MCF 10A (cell line): ENCODE measurements at places on chromosomes 4 and X.

- DNase-seq, result no peak
Measured at GRCh38 chr4:173073939-173074500, 94.6 kb upstream of the GALNT7 start.

GRCh38 chrX:101208152-101208905 is 11.3 kb upstream of the DRP2 start:
- no peak for DNase-seq

- no peak for DNase-seq
Measured at GRCh38 chrX:12480956-12481355, 310.3 kb upstream of the PRPS2 start.

- DNase-seq, result no peak
Measured at GRCh38 chrX:50180073-50180940, 20.5 kb downstream of the AKAP4 start.

GRCh38 chrX:118177708-118178107 is 61.1 kb upstream of the KLHL13 start:
- no peak for DNase-seq

GRCh38 chrX:107629540-107629909 is 1.2 kb downstream of the PRPS1 start:
- DNase-seq, result peak; percentile 29

GRCh38 chr4:95213366-95213765 is 335.4 kb downstream of the UNC5C start:
- no peak for DNase-seq

- DNase-seq, result no peak
Measured at GRCh38 chr4:104815665-104816064, 321.0 kb upstream of the CXXC4 start.

GRCh38 chrX:30865015-30865414 is 24.0 kb downstream of the TAB3 start:
- peak; percentile 70 for DNase-seq

DNA sequence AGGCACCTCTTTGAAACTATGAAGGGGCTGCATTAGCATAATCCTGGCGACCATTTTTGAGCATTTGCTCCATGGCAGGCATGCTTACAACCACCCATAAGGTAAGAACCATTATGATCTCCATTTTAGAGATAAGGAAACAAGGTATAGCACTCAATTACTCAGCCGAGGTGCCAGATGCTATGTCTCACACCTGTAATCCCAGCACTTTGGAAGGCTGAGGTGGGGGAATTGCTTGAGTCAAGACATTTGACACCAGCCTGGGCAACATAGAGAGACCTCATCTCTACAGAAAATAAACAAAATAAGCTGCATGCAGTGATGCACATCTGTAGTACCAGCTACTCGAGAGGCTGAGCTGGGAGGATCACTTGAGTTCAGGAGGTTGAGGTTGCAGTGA is 43.6 kb downstream of the TIGD4 start:
- no peak for DNase-seq

DNA sequence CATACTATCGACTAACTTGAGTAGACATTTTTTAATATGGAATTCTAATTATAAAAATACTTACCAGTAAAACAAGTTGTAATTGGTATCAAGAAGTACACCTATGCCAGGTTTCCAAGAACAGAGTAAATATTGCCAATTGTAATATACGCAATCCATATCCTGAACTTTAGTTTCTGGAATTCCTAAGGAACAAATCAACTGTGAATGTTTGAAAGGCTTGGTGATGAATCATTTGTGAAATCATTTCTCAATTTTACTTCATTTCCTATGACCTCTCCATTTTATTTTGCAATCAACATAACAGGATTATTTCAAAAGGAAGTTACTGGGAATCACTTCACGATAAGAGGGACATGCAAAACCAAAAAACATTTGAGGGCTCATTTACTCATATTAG is 3.7 kb downstream of the IL13RA2 start:
- peak; percentile 46 for DNase-seq

GRCh38 chr4:158871335-158871724 is 102.5 kb downstream of the FNIP2 start:
- no peak for DNase-seq

GRCh38 chr4:185846505-185847150 is 34.6 kb upstream of the SORBS2 start:
- DNase-seq, result peak; percentile 19

- DNase-seq, result no peak
Measured at GRCh38 chr4:106615410-106615945, 246.9 kb upstream of the GIMD1 start.

GRCh38 chrX:48890296-48890925 is 7.2 kb downstream of the TIMM17B start:
- DNase-seq, result no peak

GRCh38 chr4:164779080-164779479 is 25.1 kb downstream of the SMIM31 start:
- no peak for DNase-seq

- DNase-seq, result peak; percentile 41
Measured at GRCh38 chrX:12304261-12304660, 166.0 kb downstream of the FRMPD4 start.

- no peak for DNase-seq
Measured at GRCh38 chrX:115598556-115598955, 37.6 kb downstream of the PLS3 start.

- DNase-seq, result peak; percentile 19
Measured at GRCh38 chr4:102537269-102537668, 36.1 kb downstream of the NFKB1 start.

DNA sequence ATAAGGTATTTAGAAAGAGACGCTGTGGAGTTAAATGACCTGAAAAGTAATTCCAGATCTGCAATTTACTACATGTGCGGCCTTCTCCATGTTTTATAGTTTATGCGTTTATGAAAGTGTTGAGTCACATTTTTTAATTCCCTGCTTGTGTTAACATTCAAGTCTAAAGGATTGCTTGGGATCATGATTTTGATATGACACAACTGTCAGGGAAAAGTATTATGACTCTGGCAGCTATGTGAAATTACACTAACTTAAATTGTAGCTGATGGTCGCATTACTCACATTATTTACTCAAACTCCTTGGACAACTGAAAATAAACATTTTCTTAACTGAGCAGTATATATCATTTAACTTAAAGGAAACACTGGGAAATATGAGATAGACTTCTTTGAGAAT is 14.3 kb upstream of the GABRB1 start:
- DNase-seq, result no peak

DNA sequence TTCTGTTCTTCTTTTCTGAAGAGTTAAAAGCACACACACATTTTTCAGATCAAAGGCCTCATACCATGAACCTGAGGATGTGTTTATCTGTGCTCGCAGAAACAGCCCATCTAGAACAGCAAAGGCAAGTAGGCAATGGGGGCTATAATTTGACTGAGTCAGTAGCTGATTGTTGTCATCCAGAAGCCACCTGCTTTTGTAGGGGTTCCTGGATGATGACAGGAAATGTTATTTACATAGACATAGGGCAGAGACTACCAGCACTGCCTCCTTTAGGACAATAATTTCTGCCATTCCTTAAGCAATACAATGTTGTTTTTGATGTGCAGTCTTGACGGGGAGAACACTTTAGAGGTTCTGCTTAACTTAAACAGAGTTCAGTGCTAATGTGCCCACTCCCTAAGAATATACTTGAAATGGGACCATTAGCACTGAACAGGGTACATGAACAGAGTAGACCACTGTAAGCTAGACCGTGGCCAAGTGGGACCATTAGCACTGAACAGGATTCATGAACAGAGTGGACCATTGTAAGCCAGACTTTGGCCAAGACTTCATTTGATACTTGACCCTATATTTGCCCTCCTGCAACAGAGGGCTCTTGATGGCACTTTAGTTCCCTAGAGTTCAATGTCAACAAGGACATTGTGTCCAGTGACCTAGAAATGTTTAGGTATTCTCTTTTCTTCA is 42.8 kb upstream of the CCSER1 start:
- DNase-seq, result no peak

- no peak for DNase-seq
Measured at GRCh38 chrX:53357799-53358530, 64.5 kb downstream of the SMC1A start.

DNA sequence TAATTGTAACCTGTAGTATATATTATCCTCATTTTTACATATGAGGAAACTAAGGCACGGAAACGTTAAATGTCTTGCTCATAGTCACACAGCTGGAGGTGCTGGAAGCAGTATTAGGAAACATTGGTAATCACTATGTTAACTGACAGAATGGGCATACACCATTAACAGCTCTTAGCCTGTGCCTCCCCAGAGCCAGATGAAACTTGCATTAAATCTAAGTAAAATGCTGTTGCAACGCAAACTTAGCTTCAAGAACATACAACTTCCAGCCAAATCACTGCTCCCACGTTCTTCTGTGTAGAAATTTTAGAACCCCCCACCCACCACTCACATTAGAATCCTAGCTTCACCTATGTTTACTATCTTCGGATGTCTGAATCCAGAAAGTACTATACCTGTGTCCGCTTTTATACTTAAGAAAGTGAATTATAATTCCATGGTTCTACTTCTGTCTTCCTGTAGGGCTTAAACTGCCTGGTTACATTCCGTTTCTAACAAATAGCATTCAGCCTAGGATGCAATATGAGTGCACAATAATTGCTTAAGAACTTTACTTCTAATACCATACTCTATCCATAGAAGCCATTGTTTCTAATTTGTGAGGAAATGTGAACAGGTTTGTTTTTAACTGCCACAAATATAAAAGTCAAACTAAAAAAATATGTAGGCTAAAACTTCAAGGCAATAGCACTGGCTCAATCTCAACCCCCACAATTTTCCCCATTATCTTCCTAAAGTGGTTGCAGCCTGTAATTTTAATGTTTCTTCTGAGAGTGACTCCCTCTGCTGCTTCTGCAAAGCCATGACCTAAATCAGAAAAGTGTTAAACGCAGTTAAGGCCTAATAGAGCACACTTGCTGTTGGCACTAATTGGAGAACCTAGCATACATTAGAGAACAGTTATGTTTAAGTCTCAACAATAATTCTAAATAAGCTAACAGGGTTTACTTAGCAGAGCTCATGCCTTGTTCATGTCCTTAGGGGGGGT is 4.4 kb downstream of the UNC5C start:
- no peak for DNase-seq

DNA sequence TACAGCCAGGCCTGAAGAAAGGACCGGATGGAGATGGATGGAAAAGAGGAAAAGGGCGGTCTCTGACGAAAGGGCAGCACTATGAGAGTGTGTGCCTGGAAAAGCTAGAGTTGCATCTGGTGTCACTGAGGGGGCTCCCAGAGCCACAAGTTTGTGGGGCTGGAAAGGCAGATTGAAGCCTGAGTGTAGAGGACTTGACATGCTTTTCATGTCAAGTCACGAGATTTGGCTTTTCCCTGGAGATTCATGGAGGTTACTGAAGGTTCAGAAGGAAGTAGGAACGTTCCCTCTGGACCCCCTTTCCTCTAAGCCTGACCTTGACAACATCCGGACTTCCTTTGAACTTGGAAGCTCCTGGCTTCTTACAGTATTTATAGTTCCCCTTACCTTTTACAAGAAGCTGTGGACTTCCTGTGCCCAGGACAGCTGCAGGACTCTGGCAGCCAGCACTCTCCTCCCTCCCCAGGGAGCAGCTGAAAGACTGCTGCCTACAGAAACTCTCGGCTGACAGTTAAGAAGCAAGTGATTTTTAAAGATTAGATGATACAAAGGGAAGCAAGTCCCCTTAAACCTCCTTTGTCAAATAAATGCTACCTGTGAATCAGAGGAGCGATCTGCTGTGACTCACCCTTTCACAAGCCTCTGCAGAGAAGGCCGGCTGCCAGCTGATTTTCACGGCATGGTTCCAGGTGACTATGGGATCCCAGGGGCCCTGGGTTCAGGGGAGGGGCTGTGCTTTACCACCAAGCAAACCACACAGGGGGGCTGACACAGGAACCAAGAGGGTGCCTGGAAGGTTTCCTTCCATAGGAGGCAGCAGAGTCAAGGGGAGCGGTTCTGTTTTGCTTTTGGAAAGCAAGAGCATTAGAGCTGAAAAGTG is 72.9 kb upstream of the STIM2 start:
- peak; percentile 88 for DNase-seq

GRCh38 chrX:145773006-145773405 is 44.6 kb upstream of the SLITRK2 start:
- DNase-seq, result no peak

GRCh38 chr4:3251691-3252479 is 2.9 kb downstream of the MSANTD1 start:
- DNase-seq, result no peak

- no peak for DNase-seq
Measured at GRCh38 chr4:46277165-46277951, 112.6 kb downstream of the GABRA2 start.

DNA sequence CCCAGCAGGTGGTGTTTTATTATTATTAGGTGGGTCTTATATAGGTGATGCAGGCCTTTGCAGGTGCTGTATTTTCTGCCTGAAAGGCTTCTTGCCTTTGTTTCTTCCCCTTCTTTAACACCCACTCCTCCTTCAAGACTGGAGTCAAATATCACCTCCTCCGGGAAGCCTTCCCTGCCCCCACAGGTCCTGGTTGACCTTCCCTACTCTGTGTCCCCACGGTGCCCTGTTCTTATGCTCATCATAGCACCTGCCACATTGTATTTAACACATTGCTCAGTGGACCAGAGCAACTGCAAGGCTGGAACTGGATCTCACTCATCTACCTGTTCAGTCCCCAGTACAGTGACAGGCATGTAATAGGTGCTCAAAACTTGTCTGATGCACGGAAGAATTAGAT is 39.8 kb upstream of the LGI2 start:
- DNase-seq, result no peak

DNA sequence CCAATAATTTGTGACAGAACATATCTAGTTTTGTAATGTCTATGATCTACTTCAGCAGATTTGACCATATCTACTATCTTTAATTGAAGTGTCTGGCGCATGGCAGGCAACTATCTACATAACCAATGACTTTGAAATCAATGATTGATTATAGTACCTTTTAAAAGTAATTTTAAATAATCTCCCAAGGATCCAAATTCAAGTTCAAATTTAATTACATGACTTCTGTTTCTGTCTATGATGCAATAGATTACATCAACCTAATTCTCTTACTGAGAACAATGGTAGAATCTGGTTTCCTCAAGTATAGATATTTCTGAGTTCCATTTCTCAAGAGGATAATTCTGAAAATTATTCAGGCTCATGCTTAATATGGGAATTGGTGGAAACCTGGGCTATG is 177.4 kb upstream of the IL15 start:
- no peak for DNase-seq

GRCh38 chr4:92599044-92599443 is 295.3 kb downstream of the GRID2 start:
- peak; percentile 87 for DNase-seq

- no peak for DNase-seq
Measured at GRCh38 chrX:47562615-47563243, 1.7 kb downstream of the ARAF start.

- DNase-seq, result no peak
Measured at GRCh38 chr4:1183985-1184773, 11.8 kb upstream of the SPON2 start.

GRCh38 chr4:1975880-1976279 is 32.9 kb downstream of the NELFA start:
- no peak for DNase-seq

- no peak for DNase-seq
Measured at GRCh38 chr4:168694667-168695066, 197.8 kb downstream of the PALLD start.
